Hypothalamus (tissue), 51 donors: ENCODE measurements at places on chromosomes 6 and 20.

DNA sequence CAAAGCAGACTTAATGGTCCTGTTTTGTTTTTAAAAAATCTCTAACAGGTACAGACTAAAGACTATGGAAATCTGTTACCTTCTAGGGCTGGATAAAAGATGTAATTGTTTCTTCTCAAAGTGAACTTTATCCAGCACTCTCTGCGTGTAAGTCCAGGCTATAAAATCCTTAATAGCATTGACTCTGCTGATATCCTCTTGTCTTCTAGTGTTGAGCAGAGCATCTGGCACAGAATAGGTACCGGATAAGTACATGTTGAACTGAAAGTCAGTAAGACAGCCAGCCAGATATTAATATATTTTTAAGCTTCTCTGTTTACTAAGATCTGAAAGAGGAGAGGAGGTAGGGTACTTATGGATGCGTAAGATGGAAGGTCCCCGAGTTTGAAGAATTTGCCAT is 262.3 kb downstream of the TBC1D7 start:
- no peak for DNase-seq

DNA sequence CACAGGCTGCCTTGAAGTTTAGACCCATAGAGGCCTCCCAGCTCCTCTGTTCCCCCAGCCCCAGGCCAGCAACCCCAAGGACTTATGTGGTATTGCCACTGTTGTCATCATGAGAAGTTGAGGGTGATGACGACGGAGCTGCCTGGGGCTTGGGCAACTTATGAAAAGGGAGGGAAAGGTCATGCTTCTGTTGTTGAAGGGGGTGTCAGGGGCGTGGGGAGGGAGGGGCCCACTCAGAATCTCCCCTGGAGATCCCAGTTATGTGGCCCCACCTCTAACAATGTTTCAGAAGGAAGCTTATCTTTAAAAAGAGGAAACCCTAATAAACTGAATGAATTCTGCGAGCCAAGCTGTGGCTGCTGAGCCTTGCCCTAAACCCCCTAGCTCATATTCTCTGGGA is 4.2 kb downstream of the ADTRP start:
- DNase-seq = no peak

DNA sequence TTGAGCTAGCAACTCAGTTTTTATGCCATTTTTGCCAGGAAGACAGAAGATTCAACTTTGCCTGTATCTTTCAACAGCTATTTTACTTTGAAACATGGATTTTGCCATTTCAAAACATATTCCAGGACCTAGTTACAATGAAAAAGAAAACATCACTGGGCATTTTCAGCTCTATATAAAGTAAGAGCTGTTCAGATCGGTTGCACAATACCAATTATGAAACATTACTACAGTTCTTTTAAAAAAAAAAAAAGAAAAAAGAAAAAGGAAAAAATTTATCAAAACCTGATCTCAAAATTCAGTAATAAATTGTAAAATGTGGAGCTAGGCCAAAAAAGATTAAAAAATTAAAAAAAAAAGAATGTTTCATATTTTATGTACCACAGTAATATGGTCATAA is 15.6 kb downstream of the BCLAF1 start:
- no peak for DNase-seq

- DNase-seq = no peak
Measured at GRCh38 chr6:108665495-108666196, 104.9 kb downstream of the FOXO3 start.

GRCh38 chr6:170250981-170251775 is 39.7 kb downstream of the DLL1 start:
- DNase-seq = no peak
